ENCODE measurements at places on chromosomes 5 and 9.
A peak's percentile ranks its signal among the peaks of the same experiment; 100 is the strongest.

GRCh38 chr5:138725153-138725817, 27.9 kb upstream of the CTNNA1 start:
- no peak for DNase-seq

- no peak for DNase-seq
Observed at GRCh38 chr5:116409591-116410296, 164.9 kb downstream of the SEMA6A start.

- DNase-seq, result no peak
Observed at GRCh38 chr5:56108246-56108645, 113.5 kb upstream of the IL6ST start.

- DNase-seq, result no peak
Observed at GRCh38 chr9:121021301-121021700, 28.8 kb downstream of the C5 start.

DNA sequence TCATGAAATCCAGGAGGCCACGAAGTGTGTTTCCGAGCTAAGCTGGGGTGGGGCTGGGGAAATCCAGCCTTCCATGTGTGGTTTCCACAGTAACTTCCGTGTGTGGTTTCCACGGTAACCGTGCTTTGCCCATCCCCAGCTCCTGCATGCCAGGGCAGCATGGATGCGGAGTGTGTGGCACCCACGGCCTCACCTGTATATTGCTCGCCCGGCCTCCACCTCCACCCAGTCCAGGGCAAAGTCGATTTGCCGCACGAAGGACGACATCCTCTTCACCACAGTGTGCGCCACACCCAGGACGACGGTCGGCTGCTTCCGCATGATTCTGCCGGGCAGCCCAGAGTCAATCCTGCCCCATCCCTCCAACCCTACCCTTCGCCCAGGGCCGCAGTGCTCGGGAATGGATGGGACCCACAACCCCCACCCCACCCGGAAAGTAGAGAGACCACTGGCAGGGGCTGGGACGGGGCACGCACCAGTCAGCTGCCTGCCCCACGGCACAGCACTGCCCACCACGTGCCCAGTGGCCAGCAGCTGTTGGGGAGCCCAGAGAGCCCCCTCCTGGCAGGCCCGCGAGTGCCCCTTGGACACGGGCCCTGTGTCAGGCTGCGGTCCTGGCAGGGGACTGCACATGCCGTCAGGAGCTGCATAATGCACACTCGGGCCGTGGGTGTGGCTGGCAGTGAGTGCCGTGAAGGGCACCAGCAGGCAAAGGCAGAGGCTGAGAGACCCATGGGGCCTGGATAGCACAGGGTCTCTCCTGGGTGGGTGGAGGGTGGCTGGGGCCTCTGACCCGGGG, 39.0 kb upstream of the NSMF start:
- no peak for DNase-seq

- peak; percentile 12 for DNase-seq
Observed at GRCh38 chr9:5886114-5886939, 4.4 kb upstream of the MLANA start.

DNA sequence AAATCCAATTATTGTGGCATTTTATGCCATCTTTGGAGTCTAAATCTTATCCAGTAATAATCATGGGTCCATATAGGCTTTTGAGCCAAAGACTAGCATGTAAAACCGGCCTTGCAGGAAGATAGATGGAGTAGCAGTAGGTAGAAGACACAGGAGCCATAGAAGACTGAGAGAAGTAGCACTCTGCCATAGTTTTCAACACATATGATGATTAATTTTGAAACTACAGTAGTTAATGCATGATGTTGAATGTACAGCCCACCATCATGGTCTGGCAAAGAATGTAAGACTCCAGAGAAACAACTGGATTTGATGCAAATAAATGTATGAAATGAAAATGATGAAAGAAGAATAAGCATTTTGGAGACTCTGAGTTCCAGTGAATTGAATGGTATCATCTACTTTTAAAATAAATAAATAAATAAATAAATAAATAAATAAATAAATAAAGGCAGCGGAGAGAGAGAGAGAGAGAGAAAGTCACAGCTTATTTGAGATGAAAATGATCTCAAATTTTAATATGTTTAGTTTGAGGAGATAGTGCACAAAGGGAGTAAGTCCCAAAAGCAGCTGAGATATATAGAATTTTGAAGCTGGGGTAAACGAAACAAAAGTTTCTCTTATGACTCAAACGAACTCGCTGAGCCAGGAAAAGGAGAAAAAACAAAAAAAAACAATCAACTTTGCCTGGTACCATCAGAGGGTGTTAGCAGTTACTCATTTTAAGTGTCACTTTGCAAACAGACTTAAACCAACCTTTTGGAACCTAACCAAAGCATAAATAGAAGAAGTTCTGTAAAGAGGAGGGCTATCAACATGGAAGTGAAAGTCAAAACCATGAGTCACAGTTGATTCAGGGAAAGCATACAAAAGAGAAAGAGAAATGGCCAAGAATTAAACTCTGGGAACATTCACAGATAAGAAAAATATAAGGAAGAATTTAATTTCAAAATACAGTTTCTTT, 388.7 kb downstream of the CETN3 start:
- DNase-seq, result no peak

GRCh38 chr9:83032065-83032625, 30.8 kb downstream of the RASEF start:
- DNase-seq, result no peak

DNA sequence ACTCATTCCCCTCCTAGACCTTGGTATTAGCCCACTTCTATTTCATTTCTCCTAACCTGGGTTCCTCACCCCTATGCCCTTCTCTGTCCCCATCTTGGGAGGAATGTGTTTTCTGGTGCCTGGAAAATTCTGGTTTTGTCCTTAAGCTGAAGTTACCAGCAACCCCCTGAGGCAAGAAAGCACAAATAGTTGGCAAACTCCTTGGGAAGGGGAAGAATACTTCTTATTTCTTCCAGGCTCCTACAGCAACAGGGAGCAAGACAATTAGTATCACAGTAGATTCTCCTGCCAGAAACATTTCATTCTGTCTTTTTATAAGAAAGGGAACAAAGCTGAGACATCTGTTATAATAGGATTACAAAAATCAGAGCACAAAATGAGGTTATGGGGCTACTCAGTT, 142.5 kb downstream of the SNCAIP start:
- no peak for DNase-seq

DNA sequence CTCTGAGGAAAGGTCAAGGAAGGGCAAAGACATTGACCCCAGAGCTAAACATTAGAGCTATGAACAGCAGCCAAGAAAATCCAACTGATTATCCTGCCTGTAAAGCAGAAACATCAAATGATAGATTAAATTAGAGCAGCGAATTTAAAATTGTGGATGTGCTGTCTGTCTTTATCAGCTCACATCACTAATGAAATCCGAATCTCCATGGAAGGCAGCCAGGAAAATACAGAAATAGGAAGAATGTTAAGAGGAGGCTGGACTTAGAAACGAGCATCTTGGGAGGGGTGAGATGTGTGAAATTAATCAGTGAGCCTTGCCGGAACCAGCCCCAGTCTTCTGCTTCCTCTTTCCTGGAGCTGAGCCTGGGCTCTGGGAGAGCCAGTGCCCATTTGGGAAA, 191.0 kb downstream of the PJA2 start:
- no peak for DNase-seq

- DNase-seq, result no peak
Observed at GRCh38 chr5:147349241-147349640, 114.4 kb downstream of the STK32A start.

DNA sequence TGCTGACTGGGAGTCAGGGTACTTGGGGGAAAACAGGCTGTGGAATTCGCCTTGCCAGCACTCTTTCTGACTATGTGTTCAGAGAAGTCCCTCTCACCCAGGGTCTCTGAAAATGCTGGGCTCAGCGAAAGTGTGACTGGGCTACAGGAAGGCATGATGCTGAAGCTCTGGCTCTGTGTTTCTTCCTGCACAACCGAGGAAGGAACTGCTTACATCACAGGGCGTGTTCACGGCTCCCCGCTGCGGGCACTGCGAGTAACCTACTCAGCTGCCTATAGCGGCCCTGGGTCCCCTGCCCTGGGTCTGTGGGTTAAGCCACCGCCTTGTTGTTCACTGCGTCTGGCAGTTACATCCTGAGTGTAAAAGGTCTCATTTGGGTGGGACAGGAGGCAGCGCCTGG, 222.4 kb upstream of the IRX4 start:
- DNase-seq, result no peak

- no peak for DNase-seq
Observed at GRCh38 chr9:110330484-110331105, 7.1 kb downstream of the TXNDC8 start.

- DNase-seq, result no peak
Observed at GRCh38 chr5:77867914-77868313, 91.8 kb upstream of the TBCA start.

- no peak for DNase-seq
Observed at GRCh38 chr5:145056800-145057199, 778.3 kb downstream of the PRELID2 start.

- DNase-seq, result no peak
Observed at GRCh38 chr9:91089405-91090129, 272.2 kb downstream of the AUH start.

- DNase-seq, result no peak
Observed at GRCh38 chr5:66633754-66634153, 37.6 kb downstream of the MAST4 start.

GRCh38 chr5:41878173-41878572, 7.9 kb upstream of the OXCT1 start:
- DNase-seq, result no peak

GRCh38 chr5:155342956-155343355, 329.4 kb downstream of the KIF4B start:
- DNase-seq, result no peak

DNA sequence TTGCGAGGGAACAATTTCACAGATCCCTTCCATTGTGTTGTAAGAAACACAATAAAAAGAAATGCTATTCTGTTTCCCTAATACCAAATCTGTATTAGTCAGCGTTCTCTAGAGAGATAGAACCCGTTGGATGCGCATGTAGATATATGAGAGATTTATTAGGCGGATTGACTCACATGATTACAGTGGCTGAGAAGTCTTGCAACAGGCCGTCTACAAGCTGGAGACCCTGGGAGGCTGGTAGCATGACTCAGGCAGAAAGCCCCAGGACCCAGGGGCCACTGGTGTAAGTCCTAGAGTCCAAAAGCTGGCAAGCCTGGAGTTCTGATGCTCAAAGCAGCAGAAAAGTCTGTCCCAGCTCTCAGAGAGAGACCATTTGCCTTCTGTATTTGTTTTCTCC, 18.4 kb upstream of the IL17B start:
- no peak for DNase-seq

- DNase-seq, result no peak
Observed at GRCh38 chr9:132531710-132532570, 50.5 kb upstream of the BARHL1 start.

GRCh38 chr5:140573683-140574082, 9.1 kb downstream of the SLC35A4 start:
- DNase-seq, result no peak

- no peak for DNase-seq
Observed at GRCh38 chr5:31759925-31760324, 121.0 kb downstream of the PDZD2 start.

All from activated gamma-delta T cell (primary cell).